ENCODE measurements at places on chromosomes 6 and 20.

GRCh38 chr20:49478754-49479689 is 3.4 kb downstream of the KCNB1 start:
- peaks cover 19% of the 10 kb centered on the region for H3K27me3 ChIP-seq
- no peak for DNase-seq
- H3K4me3 ChIP-seq = no peak overlapping the region
- H3K27ac ChIP-seq = no peak overlapping the region
- peaks cover 3% of the 10 kb centered on the region for H3K36me3 ChIP-seq

DNA sequence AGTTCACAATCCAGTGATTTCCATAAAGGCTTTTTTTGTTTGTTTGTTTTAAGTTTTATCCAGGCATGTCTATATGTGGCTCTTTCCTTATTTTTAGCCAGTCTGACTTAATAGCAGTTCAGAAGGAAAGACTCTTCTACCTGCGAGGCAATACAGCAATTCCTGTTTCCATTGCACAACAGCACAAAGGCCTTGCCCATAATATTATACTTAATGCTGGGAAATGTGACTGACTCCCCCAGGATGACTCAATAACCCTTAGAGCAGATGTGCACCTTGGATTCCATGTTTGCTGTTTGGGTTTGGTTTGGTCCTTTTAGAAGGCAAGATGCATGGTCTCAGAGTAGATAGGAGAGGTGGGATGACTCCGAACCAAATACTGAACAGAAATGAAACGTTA is 184.1 kb downstream of the MTFR2 start:
- H3K27me3 ChIP-seq = no peaks in the 10 kb centered on the region
- DNase-seq = no peak
- H3K4me1 ChIP-seq = no peaks in the 10 kb centered on the region
- H3K36me3 ChIP-seq = no peaks in the 10 kb centered on the region
- no peak overlapping the region for H3K27ac ChIP-seq

GRCh38 chr20:53409447-53409717 is 184.3 kb downstream of the ZNF217 start:
- H3K27me3 ChIP-seq = no peaks in the 10 kb centered on the region
- H3K27ac ChIP-seq = no peak overlapping the region
- no peak for DNase-seq
- H3K4me3 ChIP-seq = no peak overlapping the region
- H3K36me3 ChIP-seq = no peaks in the 10 kb centered on the region

DNA sequence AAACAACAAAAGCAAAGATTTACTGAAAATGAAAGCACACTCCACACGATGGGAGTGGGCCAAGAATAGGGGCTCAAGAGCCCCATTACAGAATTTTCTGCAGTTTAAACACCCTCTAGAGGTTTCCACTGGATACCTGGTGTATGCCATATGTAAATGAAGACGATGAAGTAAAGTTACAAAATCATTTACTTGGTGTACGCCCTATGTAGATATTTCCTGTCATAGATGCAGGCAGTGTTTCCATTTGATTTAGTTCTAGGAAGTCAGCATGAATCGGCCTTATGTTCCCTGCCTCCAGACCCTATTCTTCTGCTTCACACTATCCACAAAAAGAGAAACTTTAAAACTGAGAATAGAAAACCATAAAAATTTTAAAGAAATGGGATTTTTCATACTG is 404.4 kb upstream of the GJE1 start:
- no peak overlapping the region for H3K27ac ChIP-seq
- H3K27me3 ChIP-seq = no peaks in the 10 kb centered on the region
- H3K4me1 ChIP-seq = no peaks in the 10 kb centered on the region
- H3K4me3 ChIP-seq = no peak overlapping the region
- no peak for DNase-seq

- DNase-seq = no peak
- H3K27me3 ChIP-seq = no peaks in the 10 kb centered on the region
- H3K4me3 ChIP-seq = no peak overlapping the region
- H3K27ac ChIP-seq = no peak overlapping the region
- H3K4me1 ChIP-seq = peaks cover 10% of the 10 kb centered on the region
- H3K36me3 ChIP-seq = no peaks in the 10 kb centered on the region
These were observed 241.9 kb downstream of the CD83 start for GRCh38 chr6:14359438-14359837.

- H3K36me3 ChIP-seq = no peaks in the 10 kb centered on the region
- no peak overlapping the region for H3K4me3 ChIP-seq
- H3K27me3 ChIP-seq = peaks cover 23% of the 10 kb centered on the region
- H3K4me1 ChIP-seq = peaks cover 8% of the 10 kb centered on the region
- no peak for DNase-seq
These were observed 302.2 kb downstream of the QKI start for GRCh38 chr6:163716690-163717089.

- H3K4me3 ChIP-seq = no peak overlapping the region
- no peak for DNase-seq
- no peak overlapping the region for H3K27ac ChIP-seq
These were observed 154.6 kb downstream of the RFPL4B start for GRCh38 chr6:112501705-112502104.

GRCh38 chr20:61045091-61045490 is 207.0 kb upstream of the CDH4 start:
- H3K4me3 ChIP-seq = no peak overlapping the region
- H3K4me1 ChIP-seq = no peaks in the 10 kb centered on the region
- no peak for DNase-seq
- H3K27ac ChIP-seq = no peak overlapping the region

DNA sequence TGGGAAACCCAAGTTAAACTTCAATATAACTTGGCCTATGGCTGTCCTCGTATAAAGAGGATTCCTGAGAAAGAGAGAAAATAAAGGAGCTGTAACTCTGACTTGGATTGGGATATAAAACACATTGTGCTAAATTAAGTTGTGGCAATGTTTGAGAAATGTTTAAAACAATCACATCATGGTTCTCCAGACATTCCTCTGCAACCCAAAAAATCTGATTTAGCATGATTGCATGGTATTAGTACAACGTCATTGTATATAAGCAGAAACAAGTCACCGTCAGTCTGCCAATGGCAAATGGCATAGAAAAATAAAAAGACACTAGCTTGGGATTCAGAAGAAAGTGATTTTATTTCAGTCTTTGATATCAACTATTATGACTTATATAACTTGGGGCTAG is 140.2 kb upstream of the FAM83B start:
- DNase-seq = no peak
- no peaks in the 10 kb centered on the region for H3K27me3 ChIP-seq
- no peaks in the 10 kb centered on the region for H3K36me3 ChIP-seq
- H3K4me3 ChIP-seq = no peak overlapping the region
- no peak overlapping the region for H3K27ac ChIP-seq
- no peaks in the 10 kb centered on the region for H3K4me1 ChIP-seq

DNA sequence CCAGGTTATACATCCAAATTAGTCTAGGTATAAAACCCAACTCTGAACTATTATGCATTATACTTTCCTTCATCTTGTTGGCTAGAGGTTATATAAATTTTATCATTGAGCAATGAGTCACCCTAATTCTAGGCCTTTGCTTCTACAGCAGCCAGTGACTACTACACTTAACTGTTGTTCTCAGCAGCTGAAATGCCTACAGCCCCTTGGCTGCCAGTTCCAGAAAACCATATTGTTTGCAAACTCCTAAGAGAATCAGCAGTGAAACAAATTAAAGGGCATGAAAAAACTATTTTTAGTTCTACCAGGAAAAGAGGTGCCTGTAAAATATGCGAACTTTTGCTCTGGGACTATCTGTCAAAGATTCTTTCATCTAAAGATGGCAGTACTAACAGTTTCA is 292.8 kb downstream of the FRK start:
- no peaks in the 10 kb centered on the region for H3K4me1 ChIP-seq
- no peaks in the 10 kb centered on the region for H3K27me3 ChIP-seq

DNA sequence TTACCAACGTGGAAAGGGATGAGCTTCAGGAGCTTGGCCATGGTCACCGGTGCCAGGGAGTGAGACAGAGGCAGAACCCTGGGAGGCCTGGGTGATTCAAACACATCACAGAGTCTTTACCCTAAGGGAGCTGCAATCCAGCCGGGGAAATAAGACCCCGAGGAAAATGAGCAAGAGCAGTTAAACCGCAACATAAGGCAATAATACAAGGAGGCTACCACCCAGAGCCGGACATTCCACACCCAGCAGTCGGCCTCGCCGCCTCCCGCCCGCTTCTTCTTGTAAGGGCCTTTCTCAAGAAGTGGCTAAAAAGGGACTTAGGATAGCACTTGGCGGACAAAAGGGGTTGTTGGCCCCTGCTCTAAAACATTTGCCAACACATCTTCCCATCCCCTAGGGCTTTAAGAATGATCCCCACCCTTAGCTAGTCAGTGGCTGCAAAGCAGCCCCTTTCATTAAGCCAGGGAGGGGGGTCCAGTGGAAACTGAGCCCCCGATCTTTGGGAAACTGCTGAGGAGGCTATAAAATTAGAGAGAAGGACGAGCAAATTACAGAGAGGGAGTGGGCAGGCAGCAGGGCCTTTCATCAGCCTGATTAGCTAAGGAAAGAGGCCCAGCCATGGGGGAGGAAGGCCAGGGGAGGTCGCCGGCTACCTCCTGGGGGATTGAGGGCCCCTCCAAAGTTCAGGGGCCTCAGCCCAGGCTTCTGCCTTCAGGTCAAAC is 34.3 kb downstream of the SNX5 start:
- no peaks in the 10 kb centered on the region for H3K4me1 ChIP-seq
- no peak overlapping the region for H3K27ac ChIP-seq
- H3K27me3 ChIP-seq = peaks cover 8% of the 10 kb centered on the region
- DNase-seq = no peak
- H3K36me3 ChIP-seq = no peaks in the 10 kb centered on the region
- no peak overlapping the region for H3K4me3 ChIP-seq

DNA sequence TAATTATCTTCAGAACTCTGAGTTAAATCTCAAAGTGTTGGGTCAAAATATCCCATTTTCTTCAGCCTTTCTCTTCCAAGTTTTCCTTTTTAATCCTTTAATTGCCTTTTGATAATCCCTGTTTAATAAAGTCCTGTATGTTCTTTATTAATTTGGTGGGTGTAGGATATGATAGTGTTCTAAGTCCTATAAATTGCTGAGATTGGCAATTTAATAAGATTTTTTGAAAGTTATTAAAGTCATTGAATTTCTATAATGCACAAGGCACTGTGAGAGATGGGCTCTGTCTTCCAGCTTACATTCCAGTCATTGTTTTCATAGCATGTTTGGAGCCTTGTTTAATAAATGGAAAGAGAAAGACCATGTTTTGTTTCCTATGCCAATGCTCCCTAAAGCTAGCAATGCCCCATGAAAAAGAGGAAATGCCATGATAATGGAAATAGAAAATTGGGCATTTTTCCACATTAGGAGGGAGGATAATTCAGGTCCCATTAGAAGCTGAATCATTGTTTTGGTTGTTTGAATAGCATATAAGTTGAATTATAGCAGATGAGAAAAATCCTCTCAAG is 404.8 kb downstream of the CD109 start:
- no peak for DNase-seq
- no peak overlapping the region for H3K4me3 ChIP-seq
- H3K27ac ChIP-seq = no peak overlapping the region
- no peaks in the 10 kb centered on the region for H3K36me3 ChIP-seq
- no peaks in the 10 kb centered on the region for H3K4me1 ChIP-seq

GRCh38 chr6:36825994-36826393 is 13.2 kb downstream of the CPNE5 start:
- no peak overlapping the region for H3K27ac ChIP-seq
- H3K36me3 ChIP-seq = no peaks in the 10 kb centered on the region
- peaks cover 5% of the 10 kb centered on the region for H3K4me1 ChIP-seq
- peaks cover 7% of the 10 kb centered on the region for H3K27me3 ChIP-seq
- DNase-seq = no peak
- no peak overlapping the region for H3K4me3 ChIP-seq

DNA sequence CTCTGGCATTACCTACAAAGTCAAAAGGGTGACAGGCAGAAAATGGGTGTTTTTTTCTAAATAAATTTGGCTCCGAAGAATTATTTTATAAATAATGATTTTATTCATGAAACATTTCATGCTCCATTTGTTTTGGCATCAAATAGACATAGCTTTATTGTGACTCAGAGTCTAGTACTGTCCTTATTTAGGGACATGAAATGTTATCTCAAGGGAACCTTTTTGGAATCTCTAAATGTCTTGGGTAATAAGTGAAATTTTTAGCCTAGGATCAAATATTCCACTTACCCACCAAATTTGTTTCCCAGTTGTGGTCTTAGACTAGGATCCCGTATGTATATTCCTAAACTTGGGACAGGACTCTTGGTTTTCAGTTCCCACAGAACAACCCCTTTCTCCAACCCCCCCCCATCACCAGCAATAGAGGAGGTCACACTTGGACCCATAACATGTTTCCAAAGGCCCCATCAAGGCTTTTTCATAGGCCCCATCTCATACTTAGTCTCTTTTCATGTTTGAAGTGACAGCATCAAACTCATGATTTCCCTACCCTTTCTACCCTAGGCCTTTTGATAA is 81.8 kb downstream of the JAG1 start:
- peaks cover 10% of the 10 kb centered on the region for H3K36me3 ChIP-seq
- no peak overlapping the region for H3K27ac ChIP-seq
- no peaks in the 10 kb centered on the region for H3K4me1 ChIP-seq
- no peak overlapping the region for H3K4me3 ChIP-seq
- no peak for DNase-seq

DNA sequence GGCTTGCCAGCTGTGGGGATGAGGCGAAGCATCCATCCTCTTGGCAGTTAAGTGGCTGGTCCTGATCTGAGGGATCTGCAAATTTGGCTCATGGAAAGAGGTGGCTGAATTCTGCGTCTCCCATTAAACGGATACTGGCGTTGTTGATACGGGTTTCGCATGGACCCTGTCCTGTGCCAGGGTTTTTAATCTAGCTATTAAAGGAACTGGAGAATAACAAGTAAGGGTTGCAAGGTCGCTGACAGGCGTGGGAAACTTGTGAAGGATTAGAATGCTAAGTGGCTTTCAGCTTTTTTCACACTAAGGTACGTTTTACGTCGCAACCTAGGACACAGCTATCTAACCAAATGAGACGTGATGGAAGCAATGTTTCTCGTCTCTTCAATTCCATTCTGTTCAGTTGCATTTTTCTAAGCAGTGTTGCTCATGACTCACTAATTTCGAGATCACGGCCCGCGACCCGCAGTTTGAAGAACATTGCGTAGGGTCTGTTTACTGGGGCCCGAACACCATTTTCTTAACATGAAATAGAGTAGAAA is 852 bp downstream of the GMNN start:
- peak overlapping the region; percentile 99 for H3K4me3 ChIP-seq
- peak overlapping the region; percentile 98 for H3K27ac ChIP-seq
- peaks cover 15% of the 10 kb centered on the region for H3K4me1 ChIP-seq

DNA sequence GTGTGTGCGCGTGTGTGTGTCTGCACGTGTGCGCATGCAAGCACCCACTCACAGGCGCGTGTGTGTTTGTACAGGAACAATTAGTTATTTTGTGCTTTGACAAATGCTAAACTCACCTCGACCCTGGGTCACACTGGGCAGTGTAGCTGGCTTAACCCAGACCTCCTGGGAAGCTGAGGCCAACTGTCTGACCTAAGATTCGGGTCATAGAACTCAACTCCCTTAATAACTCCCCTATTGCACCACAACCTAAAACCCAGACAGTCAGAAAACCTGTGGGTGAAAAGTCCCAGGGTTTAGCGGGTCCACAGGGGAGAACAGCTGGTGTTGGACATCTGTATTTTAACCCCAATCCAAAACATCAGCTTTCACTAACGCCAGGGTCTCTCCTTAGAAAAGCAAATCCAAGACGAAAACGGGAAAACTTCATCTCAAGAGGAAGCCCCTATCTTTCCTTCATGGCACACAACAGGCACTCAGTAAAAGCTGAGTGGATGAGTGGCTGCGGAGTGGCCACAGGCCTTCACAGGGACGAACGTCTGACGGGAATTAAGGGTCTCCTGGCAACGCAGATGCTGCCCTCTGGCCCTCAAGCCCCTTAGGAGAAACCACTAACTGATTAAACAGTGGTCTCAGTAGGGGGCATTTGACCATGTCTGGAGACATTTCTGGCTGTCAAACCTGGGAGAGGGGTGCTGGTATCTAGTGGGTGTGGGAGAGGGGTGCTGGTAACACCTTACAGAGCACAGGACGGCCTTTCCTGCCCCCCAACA is 4.5 kb downstream of the PMEPA1 start:
- H3K27me3 ChIP-seq = no peaks in the 10 kb centered on the region
- no peaks in the 10 kb centered on the region for H3K36me3 ChIP-seq
- peak overlapping the region; percentile 31 for H3K27ac ChIP-seq
- no peak for DNase-seq
